Osteoblast (primary cell): ENCODE measurements at places on chromosomes 6 and 20.

- no peak for DNase-seq
Observed at GRCh38 chr20:22525069-22525820, 59.1 kb downstream of the FOXA2 start.

DNA sequence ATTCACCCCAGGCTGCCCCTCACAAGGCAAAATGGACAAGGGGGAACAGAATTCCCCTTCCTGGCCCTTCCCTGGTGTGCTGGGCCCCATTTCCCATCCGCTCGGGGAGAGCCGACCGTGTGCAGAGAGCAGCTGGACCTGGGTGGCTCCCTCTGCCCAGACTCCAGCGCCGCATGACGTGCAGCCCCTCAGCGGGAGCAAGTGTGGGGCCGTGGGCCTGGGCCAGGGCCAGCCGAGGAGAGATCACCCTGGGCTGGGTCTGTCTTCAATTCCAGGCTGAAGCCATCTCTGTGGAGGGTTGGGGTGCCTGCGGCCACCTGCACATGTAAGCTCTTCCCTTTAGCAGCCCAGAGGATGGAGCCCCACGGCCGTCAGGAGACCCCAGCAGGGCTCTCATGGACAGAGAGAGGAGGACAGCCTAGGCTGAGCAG, 241.8 kb downstream of the TTLL2 start:
- no peak for DNase-seq

DNA sequence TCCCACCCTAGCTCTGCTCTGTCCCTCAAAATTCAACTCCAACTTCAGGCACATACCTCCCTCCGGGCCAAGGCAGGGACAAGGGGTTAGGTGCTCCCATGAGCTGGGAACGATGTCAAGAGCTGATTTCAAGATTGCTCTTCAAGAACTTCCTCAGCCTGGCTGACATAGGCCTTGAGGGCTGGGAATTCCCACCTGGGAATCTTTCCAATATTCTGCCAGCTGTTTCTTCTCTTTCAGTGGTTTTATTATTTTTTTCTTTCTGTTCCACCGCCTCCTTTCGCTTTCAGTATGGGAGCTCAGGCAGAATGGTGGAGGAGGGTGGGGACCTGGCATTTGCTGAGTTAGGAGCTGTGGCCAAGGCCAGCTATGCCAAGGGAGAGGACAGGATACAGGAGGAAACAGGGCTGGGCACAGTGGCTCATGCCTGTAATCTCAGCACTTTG, 33.7 kb downstream of the SRSF3 start:
- DNase-seq: peak; percentile 85

DNA sequence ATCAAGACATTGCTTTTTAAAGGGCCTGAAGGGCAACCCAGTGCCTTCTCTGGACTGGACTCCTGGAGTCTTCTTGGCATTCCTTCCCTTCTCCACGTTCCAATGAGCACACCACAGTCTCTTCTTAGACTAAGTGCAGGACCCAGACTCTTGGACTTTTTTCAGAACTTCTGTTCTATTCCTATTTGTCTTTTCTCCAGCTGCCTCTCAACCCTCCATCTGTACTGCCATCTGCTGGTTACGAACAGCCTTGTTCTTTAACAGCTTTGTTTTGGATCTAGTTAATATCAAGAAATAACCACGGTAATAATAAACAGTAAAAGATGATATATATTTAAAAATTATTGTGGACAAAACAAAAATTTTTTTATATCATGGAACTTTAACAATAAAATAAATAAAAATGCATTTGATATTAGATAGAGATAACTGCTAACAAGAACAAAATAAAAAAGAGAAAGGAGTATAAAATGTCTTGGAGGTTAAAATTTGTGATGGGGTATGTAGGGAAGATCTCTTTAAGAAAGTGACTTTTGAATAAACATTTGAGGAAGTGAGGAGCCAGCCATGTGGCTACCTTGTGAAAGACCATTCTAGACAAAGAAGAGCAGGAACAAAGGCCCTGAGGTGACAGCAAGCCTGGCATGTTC, 105.1 kb upstream of the HCRTR2 start:
- no peak for DNase-seq

GRCh38 chr6:138682704-138683527, 90.7 kb upstream of the CCDC28A start:
- DNase-seq: peak; percentile 85

- no peak for DNase-seq
Observed at GRCh38 chr20:49636447-49636846, 68.5 kb upstream of the PTGIS start.

DNA sequence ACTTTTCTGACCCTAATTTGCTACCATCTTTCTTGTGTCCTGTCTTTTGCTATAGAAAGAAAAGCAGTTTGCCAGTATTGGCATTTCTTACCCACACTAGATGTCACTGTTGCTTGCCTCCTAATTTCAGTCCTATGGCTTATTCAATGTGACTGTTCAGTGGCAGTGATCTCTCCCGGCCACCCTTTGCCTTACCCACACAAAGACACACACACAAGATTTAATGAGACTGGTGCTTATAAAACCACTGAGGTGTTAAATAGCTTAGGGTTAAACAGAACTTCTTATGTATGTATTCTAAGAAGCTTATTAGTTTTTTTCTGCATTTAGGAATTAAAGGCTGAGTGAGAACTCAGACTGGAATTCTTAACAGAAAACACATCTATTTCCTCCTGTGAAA, 233.6 kb upstream of the ASCC3 start:
- DNase-seq: no peak

DNA sequence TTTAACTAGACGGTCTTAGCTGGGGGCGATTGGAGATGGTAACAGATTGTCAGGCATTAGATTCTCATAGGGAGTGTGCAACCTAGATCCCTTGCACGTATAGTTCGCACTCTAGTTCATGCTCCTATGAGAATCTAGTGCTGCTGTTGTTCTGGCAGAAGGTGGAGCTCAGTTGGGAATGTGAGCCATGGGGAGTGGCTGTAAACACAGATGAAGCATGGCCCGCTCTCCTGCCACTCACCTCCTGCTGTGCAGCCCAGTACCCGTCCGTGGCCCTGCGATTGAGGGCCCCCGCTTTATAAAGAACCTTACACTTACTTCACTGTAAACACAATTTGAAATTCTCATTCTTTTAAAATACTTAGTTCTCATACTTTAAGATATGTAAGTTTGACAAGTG, 339.4 kb downstream of the CDH26 start:
- DNase-seq: no peak

GRCh38 chr6:2962004-2962403, 9.4 kb downstream of the SERPINB6 start:
- DNase-seq: no peak

GRCh38 chr6:111990214-111990613, 63.7 kb upstream of the CCN6 start:
- DNase-seq: no peak

- DNase-seq: peak; percentile 71
Observed at GRCh38 chr6:17091122-17091521, 10.7 kb upstream of the STMND1 start.

DNA sequence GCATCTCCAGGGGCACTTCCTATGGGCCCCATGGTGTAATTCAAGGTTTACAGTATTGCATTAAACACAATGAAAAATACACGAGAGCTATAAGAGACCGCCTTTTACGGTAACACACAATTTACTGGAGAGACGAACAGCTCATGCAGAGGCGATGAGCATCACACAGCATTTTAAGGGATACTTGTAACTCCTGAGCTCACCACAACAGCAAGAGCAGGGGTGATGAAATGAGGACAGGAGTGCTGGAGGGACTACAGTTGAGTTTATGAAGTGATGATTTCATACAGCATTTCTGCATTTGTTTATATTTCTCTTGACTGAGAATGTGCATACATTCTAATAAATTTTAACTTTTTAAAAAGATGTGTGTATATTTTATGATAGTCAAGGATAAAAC, 113.9 kb downstream of the WDR27 start:
- DNase-seq: no peak

DNA sequence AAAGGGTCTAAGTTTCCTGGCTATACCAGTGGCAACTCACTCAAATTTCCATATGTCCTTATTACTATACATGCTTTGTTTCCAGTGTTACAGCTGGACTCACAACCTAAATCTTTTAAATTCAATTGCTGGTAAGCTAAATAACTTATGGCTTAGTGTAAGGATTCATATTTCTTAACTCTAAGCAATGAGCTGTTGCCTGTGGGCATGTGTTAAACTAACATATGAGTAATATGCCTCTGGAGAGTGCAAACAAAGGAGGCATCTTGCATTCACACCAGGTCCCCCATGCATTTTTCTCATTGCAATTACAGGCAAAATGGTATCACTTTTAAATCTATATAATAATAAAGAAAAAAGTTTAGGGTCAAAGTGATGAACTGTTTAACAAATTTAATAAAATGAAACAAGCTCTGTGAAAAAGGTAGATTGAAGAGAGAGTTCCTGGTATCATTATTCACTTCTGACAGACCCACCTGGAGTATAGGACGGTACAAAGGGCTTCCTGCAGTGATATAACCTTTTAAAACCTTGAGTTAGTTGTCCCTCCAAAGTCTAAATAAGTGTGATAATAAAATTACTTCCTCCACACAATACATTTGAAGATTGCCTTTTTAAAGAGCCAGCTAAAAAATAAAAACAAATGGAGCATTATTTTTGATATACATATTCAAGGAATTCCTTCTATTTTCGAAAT, 57.6 kb upstream of the HMGCLL1 start:
- DNase-seq: no peak

GRCh38 chr6:147099974-147100373, 104.2 kb upstream of the STXBP5 start:
- DNase-seq: peak; percentile 71

- peak; percentile 78 for DNase-seq
Observed at GRCh38 chr6:4672772-4673171, 103.4 kb upstream of the CDYL start.

DNA sequence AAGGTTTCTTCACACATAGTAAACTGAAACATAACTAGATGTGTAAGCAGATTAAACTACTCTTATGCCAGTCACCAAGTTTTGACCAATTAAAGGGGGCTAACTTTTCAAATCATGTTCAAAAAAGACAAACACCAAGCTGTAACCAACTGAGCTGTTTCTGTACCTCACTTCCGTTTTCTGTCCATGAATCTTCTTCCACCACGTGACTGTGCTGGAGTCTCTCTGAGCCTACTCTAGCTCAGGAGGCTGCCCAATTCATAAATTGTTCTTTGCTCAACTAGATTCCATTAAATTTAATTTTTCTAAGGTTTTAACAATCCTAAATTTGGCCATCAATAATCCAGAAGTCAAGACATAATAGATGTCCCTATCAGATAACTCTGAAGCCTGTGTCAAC, 229.4 kb downstream of the FNDC1 start:
- DNase-seq: no peak

- DNase-seq: no peak
Observed at GRCh38 chr20:61719691-61720347, 345.9 kb downstream of the TAF4 start.

- peak; percentile 89 for DNase-seq
Observed at GRCh38 chr20:4041748-4042411, 26.5 kb upstream of the RNF24 start.

DNA sequence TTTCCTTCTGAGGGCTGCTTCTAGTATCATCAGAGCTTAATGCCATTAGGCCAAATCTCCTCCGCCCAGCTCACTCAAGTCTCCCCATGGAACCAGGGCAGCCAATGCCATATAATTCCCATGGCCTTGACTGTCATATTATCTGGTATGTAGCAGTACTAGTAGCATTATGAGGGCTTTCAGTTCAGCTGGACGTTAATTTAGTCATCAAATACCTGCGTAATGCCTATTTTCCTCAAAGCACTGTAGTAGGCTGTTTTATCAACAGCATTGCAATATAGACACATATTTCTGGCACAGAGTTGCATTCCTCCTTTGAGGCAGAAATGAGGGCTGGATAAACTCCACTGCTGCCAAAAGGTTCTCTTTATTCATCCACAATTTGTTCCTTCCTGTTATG, 1.7 kb downstream of the KCTD20 start:
- peak; percentile 84 for DNase-seq

- peak; percentile 85 for DNase-seq
Observed at GRCh38 chr6:85464260-85464644, 14.4 kb downstream of the NT5E start.

DNA sequence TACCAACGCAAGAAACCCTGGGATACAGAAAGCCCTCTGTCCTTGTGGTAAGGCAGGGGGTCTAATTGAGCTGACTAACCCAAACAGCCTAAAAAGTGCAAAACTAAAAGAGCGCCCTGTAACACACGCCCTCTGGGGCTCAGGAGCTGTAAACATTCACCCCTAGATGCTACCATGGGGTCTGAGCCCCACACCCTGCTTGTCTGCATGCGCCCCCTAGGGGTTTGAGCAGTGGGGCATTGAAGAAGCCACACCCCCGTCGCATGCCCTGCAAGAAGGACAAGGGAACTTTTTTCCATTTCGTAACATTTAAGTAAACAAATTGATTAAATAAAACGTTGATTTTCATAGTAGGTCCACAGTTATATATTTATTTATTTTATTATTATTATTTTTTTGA, 616.9 kb upstream of the MAN1A1 start:
- DNase-seq: no peak

- DNase-seq: no peak
Observed at GRCh38 chr6:14593286-14593685, 475.7 kb downstream of the CD83 start.

- no peak for DNase-seq
Observed at GRCh38 chr20:45036044-45036755, 64.7 kb downstream of the KCNS1 start.

- DNase-seq: no peak
Observed at GRCh38 chr20:25090492-25091429, 8.8 kb upstream of the VSX1 start.

- DNase-seq: no peak
Observed at GRCh38 chr6:74075323-74075722, 379.3 kb downstream of the CD109 start.

DNA sequence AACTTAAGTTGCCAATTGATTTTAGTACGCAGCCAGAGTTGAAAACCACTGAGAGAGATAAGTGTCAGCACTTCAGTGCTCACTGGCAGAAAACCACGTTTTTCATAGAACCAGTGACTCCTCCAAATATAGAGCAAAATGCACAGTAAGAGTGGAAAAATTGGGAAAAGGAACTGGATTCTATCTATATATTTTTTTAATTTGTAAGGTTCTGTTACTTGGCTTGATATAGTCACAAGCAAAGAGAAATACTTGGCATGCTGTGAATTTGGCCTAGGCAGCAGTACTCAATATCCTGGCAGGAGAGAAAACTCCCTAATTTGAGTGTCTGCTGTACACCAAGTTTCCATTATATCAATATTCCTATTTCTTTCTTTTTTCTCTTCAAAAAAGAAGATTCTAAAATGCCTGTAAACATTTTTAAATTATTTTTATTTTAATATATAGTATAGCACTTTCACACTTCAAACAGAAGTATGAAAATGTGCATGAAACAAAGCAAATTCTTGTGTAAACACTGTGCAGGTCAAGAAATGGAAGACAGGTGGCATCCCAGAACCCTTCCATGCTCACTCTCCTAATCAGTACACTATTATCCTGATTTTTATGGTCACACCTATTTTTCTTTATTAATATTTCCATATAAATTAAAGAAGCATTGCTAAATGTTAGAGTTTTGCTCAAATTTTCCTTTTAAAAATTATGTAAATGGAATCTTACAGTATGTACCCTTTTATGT, 561.8 kb upstream of the RNF217 start:
- DNase-seq: no peak

GRCh38 chr6:42136508-42137193, 5.8 kb downstream of the C6orf132 start:
- peak; percentile 93 for DNase-seq
